ENCODE measurements at places on chromosomes 5 and 9.

DNA sequence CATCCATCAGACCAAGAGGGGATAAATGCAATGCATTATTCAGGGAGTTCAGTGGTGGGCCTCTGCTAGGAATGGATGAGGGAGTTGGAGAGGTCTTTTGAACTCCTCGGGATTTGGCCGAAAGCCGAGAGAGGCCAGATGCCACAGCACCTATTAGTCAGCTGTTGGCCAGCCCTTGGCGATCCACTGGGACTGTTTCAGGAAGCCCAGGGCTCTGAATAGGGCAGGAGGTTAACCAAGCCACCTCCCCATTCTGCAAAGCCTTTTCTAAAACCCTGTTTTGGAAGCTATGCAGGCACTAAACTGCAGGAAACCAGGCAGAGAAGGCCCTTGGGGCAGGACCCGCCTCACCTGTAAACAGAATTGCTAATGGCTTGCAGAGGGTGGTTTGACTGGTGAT is 37.8 kb downstream of the ASTN2 start:
- no peak for DNase-seq

- no peak for DNase-seq
Observed at GRCh38 chr9:76704593-76705204, 59.5 kb upstream of the PCA3 start.

DNA sequence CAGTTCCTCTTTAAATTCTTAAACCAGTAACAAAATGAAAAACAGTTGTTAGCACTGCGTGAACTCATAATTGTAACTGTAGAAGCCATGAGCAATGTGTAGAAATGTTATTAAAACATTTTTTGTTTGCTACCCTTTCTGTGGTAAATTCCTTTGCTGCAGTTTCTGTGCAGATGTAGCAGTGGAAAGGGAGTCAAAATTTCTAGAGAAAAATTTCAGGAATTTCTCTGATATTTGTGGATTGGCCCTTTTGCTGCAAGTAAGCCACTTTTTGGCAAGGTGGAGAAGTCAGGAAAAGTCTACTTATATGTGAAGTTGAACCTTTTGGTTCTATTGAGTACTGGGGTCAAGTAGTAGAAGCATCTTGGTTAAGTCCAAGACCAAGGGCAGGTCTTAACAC is 10.1 kb downstream of the FBXL7 start:
- DNase-seq = no peak

DNA sequence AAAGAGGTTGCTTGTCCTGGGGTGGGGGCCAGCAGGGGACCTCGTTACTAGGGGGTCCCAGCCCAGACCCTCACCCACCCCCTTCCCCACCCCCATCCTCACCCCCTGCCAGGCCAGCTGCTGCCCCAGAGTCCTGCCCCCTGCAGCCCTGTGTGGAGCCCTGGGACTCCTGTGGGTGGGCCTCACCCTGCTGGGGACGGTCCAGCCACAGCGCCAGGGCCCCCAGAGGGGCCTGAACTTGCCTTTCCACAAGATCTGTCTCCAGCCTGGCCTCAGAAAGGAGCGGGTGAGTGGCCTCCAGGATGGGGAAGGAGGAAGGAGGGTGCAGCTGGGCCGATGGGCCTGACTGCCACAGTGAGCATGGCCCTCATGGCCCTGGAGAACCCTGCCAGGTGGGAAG is 7.5 kb upstream of the PTGDS start:
- no peak for DNase-seq

DNA sequence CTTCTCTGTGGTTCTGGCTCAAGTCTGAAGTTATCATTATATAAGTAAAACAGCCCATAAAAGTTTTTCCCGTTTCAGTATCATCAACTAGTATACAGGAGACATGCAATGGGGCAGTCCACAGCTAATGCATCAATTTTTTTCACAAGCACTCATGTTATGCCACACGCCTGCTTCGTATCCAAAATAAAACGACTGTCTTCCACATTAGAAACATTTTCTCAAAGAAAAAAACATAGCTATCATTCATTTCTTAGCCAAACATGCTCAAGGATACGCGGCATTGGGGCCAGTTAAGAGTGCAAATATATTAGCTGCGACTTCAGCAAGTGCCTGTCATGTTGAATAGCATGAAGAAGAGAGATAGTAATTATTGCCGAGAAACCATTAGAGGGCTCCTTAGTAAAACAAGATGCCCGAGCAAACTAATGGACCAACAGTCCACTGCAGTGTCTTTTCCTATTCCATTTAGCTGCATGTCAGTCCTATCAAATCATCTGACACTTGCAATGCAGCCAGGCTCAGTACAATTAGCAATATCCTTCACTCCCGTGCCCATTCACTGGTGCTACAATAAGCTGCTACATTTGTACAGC is 68.5 kb downstream of the BNC2 start:
- no peak for DNase-seq

GRCh38 chr5:76085243-76085579 is 2.0 kb downstream of the SV2C start:
- no peak for DNase-seq

DNA sequence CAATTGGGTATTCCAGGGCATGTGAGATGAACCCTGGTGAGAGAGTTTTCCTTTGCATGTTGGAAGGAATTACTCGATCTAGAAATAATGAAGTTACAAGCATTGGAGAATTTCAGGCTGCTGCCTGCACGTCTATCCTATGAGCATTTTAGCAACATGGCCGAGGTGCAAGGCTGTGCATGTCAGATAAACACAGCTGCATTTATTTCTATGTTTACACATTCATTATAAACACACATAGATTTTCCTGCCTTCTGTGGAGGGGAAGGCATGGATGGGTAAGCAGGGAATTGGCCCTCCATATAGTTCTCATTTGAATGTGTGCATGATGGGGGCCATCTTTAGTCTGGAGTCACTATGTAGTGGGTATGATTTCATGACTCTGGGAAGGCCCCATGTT is 42.3 kb downstream of the AOPEP start:
- no peak for DNase-seq

DNA sequence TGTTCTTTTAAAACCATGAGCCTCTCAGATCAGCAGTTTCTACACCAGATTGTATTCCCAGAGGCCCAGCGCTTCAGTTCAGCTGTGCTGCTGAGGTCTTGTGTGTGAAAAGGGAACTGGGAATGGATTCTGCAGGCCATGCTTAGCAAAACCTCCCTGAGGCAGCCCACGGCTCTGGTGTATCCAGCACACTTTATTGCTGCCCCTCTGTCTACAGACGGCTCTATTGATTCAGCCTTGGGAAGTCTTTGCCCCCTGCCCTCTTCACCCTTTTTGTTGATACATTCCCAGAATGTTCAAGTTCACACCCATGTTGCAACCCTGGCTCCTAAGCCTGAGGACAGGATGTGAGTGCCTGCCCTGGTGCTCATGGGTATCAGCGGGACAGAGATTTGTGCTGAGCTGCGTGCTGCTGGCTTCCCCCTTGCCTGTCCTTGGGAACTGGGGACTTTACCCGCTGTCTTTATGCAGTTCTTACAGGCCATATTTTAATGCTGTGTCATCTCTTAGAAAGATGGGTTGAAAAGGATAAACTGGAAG is 37.3 kb downstream of the ARHGAP26 start:
- no peak for DNase-seq

Measured in T-helper 2 cell treated with Interferon-gamma antibody and Interleukin-4, amounts not matched to agents 5 μg/mL and 100 μg/mL, for 36 hours (primary cell).